ENCODE measurements at places on chromosomes 4 and X.

GRCh38 chr4:113057891-113058290 is 8.4 kb downstream of the ANK2 start:
- DNase-seq = no peak

DNA sequence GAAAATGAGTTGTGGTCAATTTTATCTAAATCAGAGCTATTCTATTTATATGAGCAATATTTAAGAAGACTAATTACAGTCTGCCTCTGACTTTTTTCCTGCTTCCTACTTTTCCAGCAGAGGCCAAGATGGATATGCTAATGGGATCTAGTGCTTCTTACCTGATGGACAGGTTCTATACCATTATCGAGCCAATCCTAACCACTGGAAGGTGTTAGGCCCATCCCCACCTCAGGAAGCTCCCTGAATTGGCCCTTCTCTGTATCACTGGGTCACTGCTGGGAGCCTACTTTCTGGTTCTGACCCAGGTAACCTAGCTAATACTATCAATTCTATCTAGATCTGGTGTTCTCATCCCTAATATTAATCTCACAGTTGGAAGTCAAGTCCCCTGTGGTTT is 577 bp upstream of the YIPF7 start:
- DNase-seq = no peak

GRCh38 chr4:17142232-17142711 is 243.8 kb upstream of the LDB2 start:
- no peak for DNase-seq

DNA sequence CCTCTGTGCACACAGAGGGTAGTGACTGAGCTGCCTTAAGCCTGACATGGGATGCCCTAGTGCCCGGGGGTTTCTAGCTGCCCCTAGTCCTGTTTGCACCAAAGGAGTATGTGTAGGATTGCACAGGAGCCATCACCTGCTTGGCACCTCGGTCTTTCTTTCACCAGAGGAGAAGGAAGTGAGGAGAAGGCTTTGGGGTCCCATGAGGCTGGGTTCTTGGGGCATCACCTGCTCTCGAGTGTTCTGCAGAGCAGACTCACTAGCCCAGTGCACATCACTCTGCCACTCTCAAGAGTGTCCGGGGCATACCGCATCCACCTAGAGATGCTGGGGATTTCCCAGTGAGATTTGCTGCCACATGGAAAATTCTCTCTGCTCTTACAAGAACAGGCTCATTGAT is 40.5 kb upstream of the GPR78 start:
- no peak for DNase-seq

DNA sequence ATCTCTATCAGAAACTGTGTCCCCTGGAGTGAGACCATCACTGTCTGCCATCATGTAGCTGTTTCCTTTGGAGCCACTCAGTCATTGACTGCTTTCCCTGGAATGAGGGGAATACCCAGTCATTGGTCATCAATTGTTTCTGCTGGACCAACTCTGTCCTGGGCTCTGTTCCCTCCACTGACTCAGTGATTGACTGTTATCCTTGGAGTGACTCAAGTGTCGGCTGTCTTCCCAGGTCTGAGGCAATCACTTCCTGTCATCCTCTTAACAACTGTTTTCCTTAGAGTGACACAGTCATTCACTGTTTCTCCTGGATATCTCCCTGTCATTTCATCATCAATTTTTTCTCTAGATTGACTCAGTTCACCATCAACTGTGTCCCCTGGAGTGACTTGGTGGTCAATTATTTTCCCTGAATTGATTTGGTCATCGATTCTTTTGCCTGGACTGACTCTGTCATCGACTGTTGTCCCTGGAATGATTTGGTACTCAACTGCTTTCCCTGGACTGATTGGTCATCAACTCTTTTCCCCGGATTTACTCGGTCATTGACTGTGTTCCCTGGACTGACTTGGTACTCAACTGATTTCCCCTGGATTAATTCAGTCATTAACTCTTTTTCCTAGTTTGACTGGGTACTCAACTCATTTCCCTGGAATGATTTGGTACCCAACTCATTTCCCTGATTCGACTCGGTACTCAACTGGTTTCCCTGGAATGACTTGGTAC is 327.9 kb upstream of the VCX start:
- DNase-seq = no peak

- no peak for DNase-seq
These were observed 41.8 kb downstream of the UGT2B28 start for GRCh38 chr4:69322055-69322454.

- DNase-seq = no peak
These were observed 12.4 kb downstream of the SHROOM3 start for GRCh38 chr4:76447393-76447851.

All from stimulated activated CD8-positive, alpha-beta memory T cell treated with anti-CD3 and anti-CD28 coated beads, Interleukin-4, amount 100 ng/mL, for 1 hour (primary cell).